HT1080 (cell line): ENCODE measurements at places on chromosomes 16 and 17. TPM values are rescaled to one million over a fixed set of nuclear protein-coding genes. Genes with fewer than 3 reads are reported as not detected.
A peak's percentile ranks its signal among the peaks of the same experiment; 100 is the strongest.

DNA sequence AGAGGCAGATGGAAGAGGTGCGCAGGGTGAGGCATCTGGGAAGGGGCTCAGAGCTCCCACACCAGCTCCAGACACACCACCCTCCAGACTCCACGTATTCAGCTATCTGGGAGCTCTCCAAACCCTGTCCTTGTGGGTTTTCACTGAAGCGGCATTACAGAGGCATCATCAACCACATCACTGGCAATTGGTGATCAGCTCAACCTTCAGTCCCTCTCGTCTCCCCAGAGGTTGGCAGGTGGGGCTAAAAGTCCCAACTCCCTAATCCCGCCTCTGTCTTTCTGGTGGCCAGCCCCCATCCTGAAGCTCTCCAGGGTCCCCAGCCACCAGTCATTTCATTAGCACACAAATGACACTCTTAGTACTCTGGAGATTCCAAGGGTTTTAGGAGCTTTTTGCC, 123.9 kb downstream of the KCNJ12 start:
- no peak for DNase-seq

DNA sequence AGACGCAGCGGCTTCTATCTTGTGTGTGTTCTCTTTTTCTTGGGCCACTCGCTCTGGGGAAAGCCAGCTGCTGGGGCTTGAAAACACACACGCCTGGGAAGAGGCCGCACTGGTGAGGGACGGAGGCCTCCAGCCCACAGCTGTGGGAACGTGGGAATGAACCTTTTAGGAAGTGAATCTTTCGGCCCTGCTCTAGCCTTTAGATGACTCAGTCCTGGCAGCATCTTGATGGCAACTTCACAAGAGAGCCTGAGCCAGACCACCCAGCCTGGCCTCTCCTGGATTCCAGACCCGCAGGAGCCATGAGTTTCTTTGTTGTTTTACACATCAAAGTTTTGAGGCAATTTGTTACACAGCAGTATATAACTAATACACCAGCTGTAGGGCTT, 2.2 kb upstream of the PDPK1 start:
- peak; percentile 54 for DNase-seq

Gene SBK1
- 0.02 and 0.10 TPM in 2 replicates for total RNA-seq

DNA sequence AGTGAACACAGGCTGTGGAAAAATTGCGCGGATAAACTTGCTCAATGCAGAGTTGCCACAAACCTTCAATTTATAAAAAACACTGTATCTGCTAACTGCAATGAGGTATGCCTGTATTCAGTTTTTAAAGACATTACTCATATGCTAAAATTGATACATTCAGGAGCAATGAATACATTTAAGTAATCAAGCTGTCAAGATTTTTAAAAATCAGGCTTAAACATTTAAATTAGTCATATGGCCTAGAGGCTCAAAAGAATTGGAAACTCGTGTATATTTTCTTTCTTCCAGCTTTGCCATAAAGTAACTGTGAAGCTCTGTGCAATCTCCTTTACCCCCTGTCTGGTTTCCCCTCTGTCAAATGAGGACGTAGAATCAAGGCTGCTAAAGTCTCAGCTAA, 4.1 kb downstream of the SYNRG start:
- no peak for DNase-seq

- no peak for DNase-seq
Observed at GRCh38 chr16:12099451-12100123, 123.1 kb downstream of the SNX29 start.

Gene C16orf96
- total RNA-seq = not detected in 2 replicates

Gene PRSS27
- not detected in 2 replicates for total RNA-seq

GRCh38 chr16:64872101-64872500, 249.8 kb downstream of the CDH11 start:
- no peak for DNase-seq

DNA sequence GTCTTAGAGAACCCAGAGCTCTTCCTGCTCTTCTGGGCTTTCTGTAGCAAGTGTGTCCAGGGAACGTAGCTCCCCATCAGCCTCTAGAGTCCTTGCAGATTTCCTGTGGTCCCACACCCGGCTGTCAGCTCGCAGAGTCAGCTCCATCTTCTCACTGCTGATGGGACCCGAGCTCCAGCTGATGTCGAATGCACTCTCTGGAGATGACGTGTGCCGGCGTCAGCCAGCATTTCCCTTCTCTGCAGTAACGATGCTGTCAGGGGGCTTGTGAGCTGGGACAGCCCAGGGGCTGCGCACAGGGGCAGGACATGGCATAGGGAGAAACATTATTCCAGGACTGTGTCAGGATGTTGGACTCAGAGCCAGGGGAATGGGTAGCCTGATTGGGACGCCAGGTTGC, 87.8 kb downstream of the SNX29 start:
- DNase-seq = no peak

GRCh38 chr16:5791011-5791657, 693.5 kb upstream of the EEF2KMT start:
- DNase-seq = peak; percentile 25

DNA sequence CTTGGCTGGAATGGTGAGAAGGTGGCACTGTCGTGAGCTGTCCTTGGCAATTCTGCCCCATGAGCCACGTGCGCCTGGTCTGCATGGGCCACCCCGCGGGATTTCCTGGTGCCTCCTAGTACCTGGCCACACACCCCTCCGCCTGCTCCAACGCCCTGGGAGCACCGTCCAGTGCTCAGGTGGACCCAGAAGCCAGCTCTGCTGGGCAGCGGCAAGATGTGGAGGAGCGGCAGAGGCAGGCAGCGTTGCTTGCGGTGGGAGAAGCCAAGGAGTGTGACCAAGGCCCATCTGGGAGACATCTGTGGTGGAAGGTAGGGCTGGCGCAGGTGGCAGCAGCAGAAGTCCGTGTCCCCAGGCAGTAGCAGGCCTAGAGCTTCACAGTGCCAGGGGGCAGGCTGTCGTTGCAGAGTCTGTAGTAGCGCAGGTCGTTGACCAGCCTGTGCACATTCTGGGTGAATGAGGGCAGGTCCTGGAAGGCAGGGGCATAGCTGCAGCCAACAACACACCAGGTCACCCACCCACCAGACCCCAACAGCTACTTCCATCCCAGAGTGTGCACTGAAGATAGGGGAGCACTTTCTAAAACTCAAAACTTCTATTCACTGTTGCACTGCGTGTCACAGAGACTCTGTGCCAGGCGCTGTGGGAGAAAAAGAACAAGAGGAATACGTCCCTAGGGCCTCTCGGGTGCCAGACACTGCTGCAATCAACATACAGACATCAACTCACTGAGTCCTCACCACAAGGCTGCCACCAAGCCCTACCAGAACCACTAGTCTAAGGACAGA, 34.9 kb upstream of the GSG1L start:
- no peak for DNase-seq

DNA sequence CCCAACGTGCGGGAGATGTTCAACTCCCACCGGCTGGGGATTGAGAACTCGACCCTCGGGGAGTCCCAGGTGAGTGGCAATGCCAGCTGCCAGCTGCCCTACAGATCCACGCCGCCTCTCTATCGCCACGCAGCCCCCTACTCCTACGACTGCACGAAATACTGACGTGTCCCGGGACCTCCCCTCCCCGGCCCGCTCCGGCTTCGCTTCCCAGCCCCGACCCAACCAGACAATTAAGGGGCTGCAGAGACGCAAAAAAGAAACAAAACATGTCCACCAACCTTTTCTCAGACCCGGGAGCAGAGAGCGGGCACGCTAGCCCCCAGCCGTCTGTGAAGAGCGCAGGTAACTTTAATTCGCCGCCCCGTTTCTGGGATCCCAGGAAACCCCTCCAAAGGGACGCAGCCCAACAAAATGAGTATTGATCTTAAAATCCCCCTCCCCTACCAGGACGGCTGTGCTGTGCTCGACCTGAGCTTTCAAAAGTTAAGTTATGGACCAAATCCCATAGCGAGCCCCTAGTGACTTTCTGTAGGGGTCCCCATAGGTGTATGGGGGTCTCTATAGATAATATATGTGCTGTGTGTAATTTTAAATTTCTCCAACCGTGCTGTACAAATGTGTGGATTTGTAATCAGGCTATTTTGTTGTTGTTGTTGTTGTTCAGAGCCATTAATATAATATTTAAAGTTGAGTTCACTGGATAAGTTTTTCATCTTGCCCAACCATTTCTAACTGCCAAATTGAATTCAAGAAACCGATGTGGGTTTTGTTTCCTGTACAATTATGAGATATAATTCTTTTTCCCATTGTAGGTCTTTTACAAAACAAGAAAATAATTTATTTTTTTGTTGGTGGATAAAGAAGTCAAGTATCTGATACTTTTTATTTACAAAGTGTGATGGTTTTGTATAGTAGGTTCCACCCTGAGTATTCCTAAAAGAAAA, 2.3 kb downstream of the FOXC2 start:
- no peak for DNase-seq

DNA sequence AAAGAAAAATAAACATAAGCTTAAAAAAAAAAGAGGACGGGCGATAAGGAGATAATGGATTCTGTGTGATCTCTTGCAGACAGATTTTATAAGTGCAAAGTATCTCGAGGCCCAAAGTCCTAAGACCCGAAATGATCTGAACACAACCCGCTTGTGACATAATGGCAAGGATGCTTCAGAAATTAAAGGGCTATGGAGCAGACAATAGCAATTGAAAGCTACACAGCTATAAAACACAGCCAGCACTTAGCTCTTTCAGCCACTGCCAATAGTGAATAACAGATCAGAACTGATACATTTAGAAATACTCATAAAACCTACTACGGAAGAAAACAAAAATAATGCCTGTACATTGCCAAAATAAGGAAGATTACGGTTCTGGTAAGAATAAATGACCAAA, 117.5 kb downstream of the ZFHX3 start:
- DNase-seq = no peak

DNA sequence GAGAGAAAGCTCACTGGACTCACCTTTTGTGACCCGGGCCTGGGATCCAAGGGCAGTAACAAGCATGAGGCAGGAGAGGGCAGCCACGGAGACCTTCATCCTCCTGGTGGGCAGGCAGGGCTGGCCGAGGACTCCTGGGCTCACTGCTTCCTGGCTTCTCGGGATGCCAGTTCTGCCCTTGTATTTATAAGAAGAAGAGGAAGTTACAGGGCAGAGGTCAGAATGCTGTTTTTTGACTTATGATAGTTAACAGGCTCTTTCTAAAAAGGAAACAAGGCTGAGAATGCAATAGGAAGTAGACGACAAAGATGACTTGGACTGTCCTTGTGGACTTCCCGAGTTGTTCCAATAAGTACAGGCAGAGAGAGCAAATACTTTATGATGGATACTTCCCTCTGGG, at the start of gene CCL23:
CCL23 (minus strand) TSS at position 174 of the 400 bp plus-strand sequence; CDS start at position 99, 75 bp downstream.
- DNase-seq = no peak

GRCh38 chr17:43014020-43014648, 7.5 kb downstream of the IFI35 start:
- no peak for DNase-seq
